HepG2 (cell line): ENCODE measurements at places on chromosomes 3 and 15. TPM values are rescaled to one million over a fixed set of nuclear protein-coding genes. Genes with fewer than 3 reads are reported as not detected.

Gene GPR160
- 15.5 and 23.2 TPM in 2 replicates for polyA plus RNA-seq

Gene CELF6
- polyA plus RNA-seq: 0.94 and 1.3 TPM in 2 replicates

Gene CCDC39
- polyA plus RNA-seq: not detected in 2 replicates

Gene RTP4
- polyA plus RNA-seq: 0.08 and 0.11 TPM in 2 replicates

Gene RTP3
- not detected in 2 replicates for polyA plus RNA-seq

Gene TRH
- not detected in 2 replicates for polyA plus RNA-seq

Gene GPR27
- polyA plus RNA-seq: not detected in 2 replicates

Gene C3orf85
- not detected in 2 replicates for polyA plus RNA-seq

Gene SNX33
- 11.6 and 18.9 TPM in 2 replicates for polyA plus RNA-seq

Gene TMOD2
- 0.01 and 0.21 TPM in 2 replicates for polyA plus RNA-seq

Gene RPUSD2
- polyA plus RNA-seq: 8.6 and 9.8 TPM in 2 replicates

Gene TBL1XR1
- polyA plus RNA-seq: 49.2 and 57.7 TPM in 2 replicates

Gene TNFAIP8L3
- polyA plus RNA-seq: 0.10 and 0.15 TPM in 2 replicates

Gene FES
- 4.0 and 4.3 TPM in 2 replicates for polyA plus RNA-seq

Gene REC114
- not detected in 2 replicates for polyA plus RNA-seq

Gene ZBBX
- not detected in 2 replicates for polyA plus RNA-seq

Gene PLD1
- polyA plus RNA-seq: 50.3 and 59.4 TPM in 2 replicates

Gene TJP1
- 24.7 and 27.1 TPM in 2 replicates for polyA plus RNA-seq
